Pancreas (tissue), 10 donors: ENCODE measurements at places on chromosomes 11 and 22. TPM values are rescaled to one million over a fixed set of nuclear protein-coding genes. Genes with fewer than 3 reads are reported as not detected.
A peak's percentile ranks its signal among the peaks of the same experiment; 100 is the strongest.

Gene CACNA1I
- 0.06 TPM for total RNA-seq

Gene CALCA
- total RNA-seq: not detected

Gene KRTAP5-4
- not detected for total RNA-seq

Gene THRSP
- 9.2 TPM for total RNA-seq

Gene SLC1A2
- 62.5 TPM for total RNA-seq

Gene PYGM
- total RNA-seq: 0.46 TPM

Gene GVQW3
- total RNA-seq: 5.0 TPM

Gene PLAAT4
- total RNA-seq: 5.6 TPM

Gene NAALAD2
- 1.8 TPM for total RNA-seq

Gene MIOX
- total RNA-seq: not detected

Gene MRGPRF
- total RNA-seq: 2.5 TPM

Gene FOXR1
- not detected for total RNA-seq

Gene TBX1
- total RNA-seq: 0.31 TPM

Gene MS4A4E
- not detected for total RNA-seq

DNA sequence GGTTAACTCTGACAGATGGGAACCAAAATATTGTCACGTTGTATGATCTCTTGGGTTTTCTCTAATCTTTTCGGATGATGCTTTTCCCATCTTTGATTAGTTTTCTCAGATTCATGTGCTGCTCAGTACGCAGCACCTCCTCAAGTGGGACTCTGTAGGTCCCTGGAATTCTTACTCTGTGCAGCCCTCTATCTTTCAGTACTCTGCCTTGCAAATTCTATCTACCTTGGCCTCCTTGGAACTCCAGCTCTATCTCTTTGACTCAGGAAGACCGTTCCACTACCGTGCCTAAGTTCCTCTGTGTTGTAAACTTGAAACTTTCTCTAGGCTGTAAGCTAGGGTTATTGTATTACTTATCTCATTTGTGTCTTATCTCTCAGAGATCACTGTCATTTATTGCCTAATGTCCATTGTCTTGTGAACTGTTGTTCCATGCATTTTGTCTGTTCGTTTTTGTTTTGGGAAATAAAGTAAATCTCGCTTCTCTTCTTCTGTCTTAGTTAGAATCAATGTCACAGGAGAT, 20.1 kb upstream of the CHORDC1 start:
- no peak for DNase-seq

GRCh38 chr11:119107538-119108145, 498 bp downstream of the C2CD2L start:
- no peak for DNase-seq

DNA sequence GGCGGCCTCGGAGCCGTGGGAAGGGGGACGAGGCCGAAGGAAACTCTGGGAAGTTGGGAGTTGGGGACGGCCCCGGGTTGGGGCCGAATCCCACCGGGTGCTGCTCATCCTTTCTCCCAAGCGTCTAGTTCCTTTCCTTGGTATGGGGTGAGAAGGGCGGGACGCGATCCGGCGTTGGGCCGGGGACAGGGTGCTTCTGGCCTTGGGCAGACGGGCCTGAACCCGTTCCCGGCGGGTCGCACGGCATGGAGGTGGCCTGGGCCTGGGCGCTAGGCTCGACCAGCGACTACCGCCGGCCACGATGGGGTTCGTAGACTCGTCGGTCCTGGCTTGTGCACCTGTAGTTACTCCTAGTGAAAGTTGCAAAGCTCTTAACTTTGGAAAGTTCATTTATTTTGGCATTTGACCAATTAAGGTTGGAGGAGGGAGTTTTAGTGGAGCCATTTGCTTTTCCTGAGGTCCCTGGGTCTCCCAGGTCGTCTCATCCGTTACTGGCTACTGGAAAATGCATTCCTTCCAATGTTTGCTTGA, 1.0 kb downstream of the SYT9 start:
- DNase-seq: peak; percentile 66

DNA sequence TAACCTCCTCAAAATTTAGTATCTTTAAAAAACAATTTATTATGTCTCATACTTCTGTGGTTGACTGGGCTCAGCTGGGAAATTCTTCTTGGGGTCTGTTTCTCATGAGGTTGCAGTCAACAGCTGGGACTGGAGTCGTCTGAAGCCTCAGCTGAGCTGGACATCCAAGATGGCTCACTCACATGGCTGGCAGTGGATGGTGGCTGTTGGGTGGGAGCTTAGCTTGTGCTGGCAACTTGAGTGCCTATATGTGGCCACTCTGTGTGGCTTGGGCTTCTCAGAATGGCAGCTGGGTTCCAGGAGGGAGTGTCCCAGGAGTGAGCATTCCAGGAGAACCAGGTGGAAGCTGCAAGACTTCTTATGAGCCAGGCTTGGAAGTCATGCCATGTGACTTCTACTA, 13.2 kb downstream of the THY1 start:
- DNase-seq: no peak

- DNase-seq: no peak
These were observed 30.3 kb downstream of the GNB1L start for GRCh38 chr22:19824212-19824925.

- DNase-seq: no peak
These were observed 160.3 kb upstream of the PDGFD start for GRCh38 chr11:104324276-104324675.

DNA sequence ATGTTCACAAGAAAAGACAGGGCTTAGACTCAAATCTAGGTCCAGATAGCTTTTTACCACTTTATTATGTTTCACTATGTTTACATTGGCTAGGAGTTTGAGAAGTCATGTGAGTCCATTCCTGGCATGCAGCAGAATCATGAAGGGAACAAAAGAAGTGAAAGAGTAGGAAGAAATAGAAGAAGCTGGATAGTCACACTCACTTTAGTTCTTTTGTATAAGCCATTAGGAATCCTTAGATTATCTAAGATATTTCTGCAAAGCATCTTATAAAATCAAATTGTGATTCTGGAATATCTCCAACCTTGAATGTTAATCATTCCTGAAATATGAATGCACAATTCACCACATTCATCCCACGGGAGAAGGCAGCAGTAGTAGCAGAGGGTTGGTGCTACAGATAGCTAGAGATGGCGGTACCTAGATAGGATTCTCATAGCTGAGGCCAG, 31.9 kb downstream of the MAML2 start:
- DNase-seq: no peak

GRCh38 chr11:9664276-9665171, 647 bp downstream of the SWAP70 start:
- peak; percentile 32 for DNase-seq

- no peak for DNase-seq
These were observed 71.7 kb upstream of the FAR1 start for GRCh38 chr11:13596611-13597326.

- no peak for DNase-seq
These were observed 948.2 kb downstream of the NTM start for GRCh38 chr11:132318421-132319157.

DNA sequence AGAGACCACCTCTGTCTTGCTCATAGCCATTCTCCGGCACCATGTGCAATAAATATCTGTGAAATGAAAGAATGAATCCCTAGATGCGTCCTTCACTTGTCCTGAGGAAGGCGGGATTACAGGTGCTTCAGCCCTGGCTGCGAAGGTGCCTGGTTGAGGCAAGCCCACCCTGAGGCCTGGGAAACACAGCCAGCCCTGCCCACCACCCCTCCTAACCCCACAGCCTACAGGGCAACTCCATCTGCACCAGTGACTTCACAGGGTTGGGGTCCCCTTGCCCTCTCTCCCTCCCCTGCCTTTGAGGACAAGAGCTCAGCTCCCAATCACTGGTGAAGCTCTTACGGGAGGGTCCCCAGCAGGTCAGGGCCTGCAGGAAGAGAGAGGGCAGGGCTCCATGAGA, 17.5 kb upstream of the SCGB1A1 start:
- peak; percentile 24 for DNase-seq

DNA sequence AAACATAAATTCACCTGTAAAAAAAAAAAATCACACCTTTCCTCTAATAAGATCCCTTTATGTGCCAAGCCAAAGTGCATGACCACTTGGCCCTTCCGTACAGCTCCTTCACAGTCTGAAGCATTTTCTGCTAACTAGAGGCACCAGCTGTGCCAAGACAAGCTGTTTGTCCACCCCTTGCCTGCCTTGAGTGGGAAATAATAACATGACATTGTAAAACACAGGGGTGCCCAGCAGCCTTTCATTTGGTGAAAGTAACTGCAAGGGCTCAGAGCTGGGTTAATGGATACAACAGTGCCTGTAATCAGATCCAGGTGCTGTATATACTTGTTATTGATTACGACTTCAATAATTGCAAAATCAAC, 59.2 kb downstream of the DDIAS start:
- DNase-seq: no peak

DNA sequence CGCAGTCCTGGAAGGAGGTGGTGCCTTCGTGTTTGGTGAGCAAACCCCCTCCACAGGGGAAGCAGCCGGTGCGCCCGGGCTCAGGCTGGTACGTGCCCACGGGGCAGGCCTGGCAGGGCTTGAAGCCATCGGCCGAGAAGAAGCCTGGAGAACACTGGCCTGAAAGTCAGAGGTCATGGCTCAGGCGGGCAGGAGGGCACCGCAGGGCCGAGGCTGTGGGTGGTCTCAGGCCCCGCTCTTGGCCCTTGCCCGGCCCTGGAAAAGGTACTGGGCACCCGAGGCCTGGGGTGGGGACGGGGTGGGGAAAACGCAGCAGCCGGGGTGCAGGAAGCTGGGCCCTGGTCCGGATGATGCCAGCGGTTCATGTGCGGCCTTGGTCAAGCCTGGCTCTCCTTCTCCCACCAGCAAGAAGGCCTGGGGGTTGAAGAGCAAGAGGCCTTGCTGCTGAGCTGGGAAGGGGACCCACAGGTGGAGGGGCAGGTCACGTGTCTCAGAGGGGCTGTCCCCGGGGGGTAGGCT, 25.6 kb upstream of the TTLL12 start:
- no peak for DNase-seq

GRCh38 chr11:64316672-64317324, 561 bp downstream of the TRMT112 start:
- peak; percentile 64 for DNase-seq

- peak; percentile 10 for DNase-seq
These were observed 360.8 kb downstream of the TBC1D22A start for GRCh38 chr22:47123006-47123826.

GRCh38 chr11:124329787-124330478, 9.9 kb upstream of the OR8D2 start:
- no peak for DNase-seq

GRCh38 chr11:128187835-128188234, 399.5 kb downstream of the ETS1 start:
- DNase-seq: no peak

- DNase-seq: no peak
These were observed 114.1 kb downstream of the STIM1 start for GRCh38 chr11:3969613-3970012.

DNA sequence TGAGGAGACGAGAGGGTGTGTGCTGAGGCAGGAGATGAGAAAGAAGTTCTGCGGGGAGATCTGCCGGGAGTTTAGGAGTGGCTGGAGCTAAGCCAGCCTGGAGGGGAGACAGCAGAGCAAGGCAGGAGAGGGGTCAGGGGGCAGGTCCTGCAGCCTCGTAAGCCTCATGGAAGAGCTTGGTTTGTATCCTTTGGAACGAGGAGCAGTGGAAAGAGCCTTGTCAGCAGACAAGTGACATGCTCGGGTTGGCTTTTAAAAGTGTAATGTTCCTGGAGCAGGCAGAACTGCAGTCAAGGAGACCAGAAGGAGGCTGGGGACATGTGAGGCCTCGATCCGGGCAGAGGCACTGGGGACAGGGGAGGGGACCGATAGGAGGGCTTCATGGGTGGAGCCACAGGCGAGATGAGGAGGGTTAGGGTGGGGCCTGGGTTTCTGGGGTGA, 21.4 kb upstream of the TUB start:
- DNase-seq: no peak

- no peak for DNase-seq
These were observed 14.5 kb downstream of the MIF start for GRCh38 chr22:23908587-23909205.

GRCh38 chr11:35711173-35711910, 48.8 kb downstream of the TRIM44 start:
- no peak for DNase-seq

DNA sequence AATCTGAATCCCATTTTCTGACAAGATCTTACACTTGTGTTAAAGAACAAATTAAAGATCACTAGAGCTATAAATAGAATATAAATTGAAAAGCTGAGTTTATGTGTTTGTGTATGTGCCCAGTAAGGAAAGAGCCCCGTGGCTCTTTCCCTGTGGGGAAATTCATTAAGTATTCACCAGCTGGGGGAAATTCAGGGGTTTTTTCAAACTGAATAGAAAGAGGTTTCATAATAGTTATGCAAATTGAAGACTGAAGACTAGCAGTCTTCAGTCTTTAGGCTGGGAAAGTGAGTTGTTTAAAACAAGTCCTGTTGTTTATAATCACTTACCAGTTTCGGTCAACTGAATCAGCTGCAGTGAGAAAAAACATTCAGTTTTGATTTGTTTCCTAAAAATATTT, 11.3 kb upstream of the MS4A7 start:
- no peak for DNase-seq
